ENCODE measurements at places on chromosomes 7 and 10.

DNA sequence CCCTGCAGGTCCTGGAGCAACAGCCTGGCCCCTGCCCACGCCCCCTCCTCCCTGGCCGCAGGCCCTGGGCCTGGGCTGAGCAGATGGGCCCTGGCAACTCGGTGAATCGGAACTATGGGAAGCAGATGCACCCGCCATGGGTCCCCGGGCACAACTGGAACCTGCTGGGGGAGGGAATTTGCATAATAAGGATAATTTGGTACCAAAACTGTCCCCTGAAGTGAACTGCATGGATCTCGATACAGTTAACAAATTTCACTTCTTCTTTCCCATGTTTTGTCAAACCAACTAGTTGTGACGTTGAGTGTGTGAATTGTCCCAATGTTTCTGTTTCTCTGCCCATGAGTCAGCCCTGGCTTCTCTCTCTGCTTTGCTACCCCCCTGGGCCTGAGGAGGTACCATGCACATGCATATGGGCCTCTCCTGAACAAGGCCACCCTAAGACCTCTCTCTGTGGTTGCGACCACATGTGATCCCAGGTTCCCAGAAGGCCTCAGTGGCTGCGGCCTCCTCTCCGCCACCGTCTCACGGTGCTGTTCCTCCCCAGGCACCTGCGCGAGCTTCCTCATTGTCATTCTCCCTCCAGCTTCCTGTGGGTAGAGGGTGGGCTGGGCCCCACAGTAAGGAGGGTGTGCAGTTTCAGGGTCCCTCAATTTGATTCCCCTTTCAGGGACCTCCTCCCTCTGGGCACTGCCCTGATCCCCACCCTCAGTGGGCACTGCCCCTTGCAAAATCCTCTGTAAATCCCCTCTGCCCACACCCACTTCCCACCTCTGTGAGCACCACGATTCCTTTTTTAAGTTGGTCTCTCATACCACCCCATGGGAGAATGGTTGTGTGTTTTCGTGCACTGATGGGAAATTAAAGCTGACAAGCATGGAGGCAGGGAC is 40.0 kb downstream of the FIGNL1 start:
- no peak for DNase-seq

DNA sequence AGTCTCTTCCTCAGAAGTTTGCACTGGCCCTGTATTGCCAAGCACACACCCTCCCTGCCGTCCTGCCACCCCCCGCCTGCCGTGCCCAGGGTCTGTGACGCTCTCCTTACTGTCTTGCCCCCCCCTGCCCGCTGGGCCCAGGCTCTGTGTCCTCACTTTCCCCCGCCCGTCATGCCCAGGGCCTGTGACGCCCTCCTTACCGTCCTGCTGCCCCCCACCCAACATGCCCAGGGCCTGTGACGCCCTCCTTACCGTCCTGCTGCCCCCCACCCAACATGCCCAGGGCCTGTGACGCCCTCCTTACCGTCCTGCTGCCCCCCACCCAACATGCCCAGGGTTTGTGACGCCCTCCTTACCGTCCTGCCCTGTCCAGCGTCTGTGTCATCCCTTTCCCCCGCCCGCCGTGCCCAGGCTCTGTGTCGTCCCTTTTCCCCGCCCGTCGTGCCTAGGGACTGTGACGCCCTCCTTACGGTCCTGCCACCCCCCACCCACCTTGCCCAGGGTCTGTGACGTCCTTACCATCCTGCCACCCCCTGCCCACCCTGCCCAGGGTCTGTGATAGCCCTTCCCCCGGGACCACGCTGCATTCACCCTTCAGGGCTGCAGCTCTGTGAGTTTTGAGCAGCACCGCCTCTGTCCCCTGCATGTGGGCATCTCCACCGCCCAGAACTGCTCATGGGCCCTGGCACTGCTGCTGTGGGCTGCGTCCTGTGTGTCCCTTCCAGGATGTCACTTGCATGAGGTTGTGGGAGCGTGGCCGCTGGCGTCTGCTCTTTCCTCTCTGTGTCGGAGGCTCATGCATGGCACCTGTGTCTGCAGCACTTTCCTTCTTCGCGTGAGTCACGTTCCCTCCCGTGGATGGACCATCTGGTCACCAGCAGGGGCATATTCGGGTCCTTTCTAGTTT is 19.3 kb upstream of the PRKAR1B start:
- no peak for DNase-seq

GRCh38 chr7:128034825-128035224 is 3.6 kb upstream of the LRRC4 start:
- DNase-seq, result no peak

- DNase-seq, result no peak
These were observed 57.6 kb upstream of the SLC35B4 start for GRCh38 chr7:134374291-134374690.

DNA sequence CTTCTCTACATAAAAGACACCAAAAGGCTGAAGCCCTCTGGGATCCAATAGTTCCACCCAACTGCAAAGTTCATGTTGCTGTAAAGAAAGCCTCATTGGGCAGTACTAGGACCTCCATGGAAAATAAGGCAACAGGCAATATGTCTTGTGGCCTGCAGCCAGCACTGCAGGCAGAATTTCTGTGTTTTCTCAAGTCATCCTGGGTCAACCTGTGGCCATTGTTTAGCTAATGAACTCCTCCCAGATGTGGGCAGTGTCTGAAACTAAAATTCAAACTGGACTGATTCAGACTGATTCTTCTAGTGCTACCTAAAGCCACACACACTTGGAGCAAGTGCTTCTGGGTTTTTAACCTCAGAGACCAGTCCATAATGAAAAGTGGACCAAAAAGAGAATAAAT is 141.5 kb downstream of the PPP1R17 start:
- DNase-seq, result peak; percentile 34

GRCh38 chr7:14734839-14735321 is 167.7 kb downstream of the DGKB start:
- no peak for DNase-seq

DNA sequence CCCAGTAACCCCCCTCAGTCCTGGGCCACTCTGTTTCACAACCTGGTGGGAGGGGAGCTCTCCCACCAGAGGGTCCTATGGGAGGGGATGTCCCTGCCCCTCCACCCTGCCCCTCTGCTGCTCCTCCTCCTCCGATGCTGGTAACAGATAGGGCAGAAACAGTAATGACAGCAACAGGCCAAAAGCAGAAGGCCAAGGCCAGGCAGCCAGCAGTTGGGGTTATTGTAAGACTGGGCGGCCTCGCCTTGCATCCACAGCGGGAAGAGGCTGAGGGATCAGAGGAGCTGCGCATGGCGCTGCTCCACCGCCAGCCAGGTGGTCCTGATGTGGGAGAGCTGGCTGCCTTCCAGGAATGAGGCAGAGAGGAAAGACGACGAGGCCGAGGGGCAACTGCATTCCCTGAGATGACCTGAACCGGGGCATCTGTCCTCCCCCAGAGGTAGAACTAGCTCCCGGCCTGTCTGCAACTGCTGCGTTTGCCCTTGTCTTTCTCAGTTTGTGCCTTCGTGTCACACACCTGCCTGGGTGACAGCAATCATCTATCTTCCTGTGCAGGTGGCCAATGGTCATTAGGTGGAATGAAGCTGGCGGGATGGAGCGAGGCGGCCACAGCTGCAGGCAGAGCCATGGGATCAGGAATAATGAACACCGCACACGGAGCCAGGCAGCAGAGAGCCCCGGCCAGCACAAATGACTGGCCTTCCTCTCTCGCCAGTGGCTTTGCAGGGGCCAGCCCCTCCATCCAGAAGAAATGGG is 54.0 kb upstream of the CACUL1 start:
- DNase-seq, result no peak

GRCh38 chr7:132742189-132742612 is 165.9 kb upstream of the PLXNA4 start:
- peak; percentile 99 for DNase-seq

DNA sequence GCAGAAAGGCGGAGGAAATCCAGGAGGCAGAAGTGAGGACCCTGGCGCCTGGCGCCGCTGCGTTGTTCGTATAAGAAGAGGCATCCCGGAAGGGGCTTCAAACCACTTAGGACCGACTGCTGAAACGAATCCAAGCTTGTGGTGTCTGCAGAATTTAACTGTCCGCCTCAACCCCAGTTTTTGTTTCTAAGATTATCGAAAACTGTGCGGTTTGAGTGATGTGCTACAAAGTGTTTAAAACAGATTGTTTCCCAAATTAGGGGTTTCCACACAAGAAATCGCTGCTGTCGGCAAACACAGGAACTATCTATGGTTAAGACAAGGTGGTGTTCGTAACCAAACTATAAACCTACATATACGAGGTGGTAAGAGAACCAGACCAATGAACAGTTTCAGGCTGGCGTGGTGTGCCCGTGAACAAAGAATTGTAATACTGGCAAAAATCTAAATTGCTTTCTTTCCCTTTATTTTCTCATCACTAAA is 835 bp upstream of the DGKI start:
- no peak for DNase-seq

DNA sequence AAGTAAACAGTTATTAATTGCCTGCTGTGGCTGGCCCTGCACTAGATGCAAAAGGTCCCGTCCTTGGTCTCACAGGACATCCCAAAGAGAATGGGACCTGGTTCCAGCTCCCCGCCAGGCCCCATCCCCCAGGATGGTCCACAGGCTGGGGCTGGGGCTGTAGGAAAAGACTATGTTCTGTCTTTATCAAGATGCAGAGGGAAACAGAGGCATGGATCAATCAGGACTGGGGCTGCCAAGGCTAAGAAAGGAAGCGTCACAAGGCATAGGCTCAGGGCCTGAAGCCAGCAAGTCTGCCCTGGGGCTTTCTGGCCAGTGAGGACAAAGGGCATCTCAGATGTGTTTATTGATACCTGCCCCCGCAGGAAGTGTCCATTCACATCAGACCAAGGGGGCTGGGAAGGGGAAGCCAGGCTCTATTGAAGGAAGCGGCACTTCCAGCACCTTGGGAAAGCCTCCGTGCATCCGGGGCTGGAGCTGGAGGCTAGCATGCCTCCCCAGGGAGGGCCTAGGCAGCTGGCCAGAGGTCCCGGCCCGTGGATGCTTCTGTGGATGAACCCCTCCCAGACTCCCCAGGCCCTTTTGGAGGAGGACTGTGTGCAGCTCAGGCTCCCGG is 5.8 kb downstream of the VSIR start:
- DNase-seq, result peak; percentile 64

DNA sequence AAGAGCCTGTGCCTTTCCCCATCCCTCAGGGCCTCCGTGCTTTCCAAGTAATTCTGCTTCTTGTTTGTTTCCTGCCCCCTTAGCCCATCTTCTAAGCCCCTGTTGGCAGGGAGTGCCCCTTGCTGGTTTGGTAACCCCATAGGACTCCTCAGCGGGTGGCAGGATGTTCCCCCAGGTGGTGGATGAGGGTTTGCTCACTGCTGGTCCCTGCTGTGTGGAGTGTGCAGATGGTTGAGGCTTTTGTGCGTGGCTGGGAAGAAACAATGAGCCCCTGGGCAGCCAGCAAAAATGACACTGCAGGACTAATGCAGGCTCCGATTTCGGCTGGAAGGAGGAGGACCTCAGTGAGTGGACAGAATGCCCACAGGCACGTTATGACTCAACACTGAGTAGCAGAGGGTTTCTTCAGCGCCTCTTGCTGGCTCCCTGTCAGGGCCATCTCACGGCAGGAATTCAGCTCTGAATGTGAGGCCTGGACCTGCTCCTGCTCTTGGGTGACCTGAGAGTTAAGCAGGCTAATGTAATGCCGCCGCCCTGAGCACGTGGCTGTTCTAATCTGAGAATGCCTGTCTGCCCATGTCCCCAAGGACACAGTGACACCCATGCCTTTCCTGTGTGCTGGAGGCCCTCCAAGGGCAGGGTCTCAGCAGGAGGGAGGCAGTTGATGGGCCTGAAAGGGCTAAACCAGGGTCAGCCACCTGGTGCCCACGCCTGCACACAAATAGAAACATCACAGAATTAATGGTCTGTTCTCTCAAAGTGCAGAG is 16.6 kb downstream of the BAG3 start:
- DNase-seq, result peak; percentile 96
